ENCODE measurements at places on chromosomes 5 and 9.

GRCh38 chr9:97903177-97903576 is 19.1 kb downstream of the TRMO start:
- no peak for DNase-seq

- DNase-seq, result no peak
Measured at GRCh38 chr9:68951879-68952659, 61.8 kb downstream of the PRKACG start.

- peak; percentile 54 for DNase-seq
Measured at GRCh38 chr5:129904667-129905472, 605 bp downstream of the CHSY3 start.

DNA sequence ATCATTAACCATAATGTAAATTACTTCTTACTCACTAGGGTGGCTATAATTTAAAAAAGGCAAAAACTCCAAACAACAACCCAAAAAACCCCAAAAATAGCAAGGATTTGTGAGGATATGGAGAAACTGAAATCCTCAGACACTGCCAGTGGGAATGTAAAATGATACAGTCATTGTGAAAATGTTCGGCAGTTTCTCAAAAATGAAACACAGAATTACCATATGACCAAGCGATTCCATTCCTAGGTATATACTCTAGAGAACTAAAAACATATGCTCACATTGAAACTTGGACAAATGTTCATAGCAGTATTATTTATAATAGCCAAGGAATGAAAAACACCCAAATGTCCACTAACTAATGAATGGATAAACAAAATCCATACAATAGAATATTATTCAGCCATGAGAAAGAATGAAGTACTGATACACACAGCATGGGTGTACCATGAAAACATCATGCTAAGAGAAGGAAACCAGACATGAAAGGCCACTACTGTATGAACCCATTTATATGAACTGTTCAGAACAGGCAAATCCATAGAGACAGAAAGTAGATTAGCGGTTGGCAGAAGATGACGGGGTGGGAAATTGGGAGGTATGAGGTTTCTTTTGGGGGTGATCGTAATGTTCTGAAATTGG is 119.1 kb downstream of the MAPKAP1 start:
- DNase-seq, result no peak

DNA sequence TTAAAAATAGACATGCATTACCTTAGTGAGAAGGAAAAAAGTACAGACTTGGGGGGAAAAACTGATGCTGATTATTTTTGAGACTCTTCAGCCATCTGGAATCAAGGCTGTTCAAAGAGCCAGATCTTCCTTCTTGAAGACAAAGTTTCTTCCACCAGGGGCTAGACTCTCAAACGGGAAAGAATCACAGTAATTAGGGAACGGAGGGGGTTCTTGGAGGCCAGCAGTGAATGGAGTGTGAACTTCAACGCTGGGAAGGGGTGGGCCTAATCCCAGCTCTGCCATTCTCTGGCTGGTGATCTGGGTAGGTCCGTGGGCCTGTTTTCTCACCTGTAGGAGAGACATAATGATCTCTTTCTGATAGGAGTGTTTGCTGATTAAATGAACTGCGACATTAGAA is 21.1 kb upstream of the LHX2 start:
- DNase-seq, result no peak

All from glutamatergic neuron (in vitro differentiated cells).